Hematopoietic multipotent progenitor cell (in vitro differentiated cells): ENCODE measurements at places on chromosomes 2 and 18. TPM values are rescaled to one million over a fixed set of nuclear protein-coding genes. Genes with fewer than 3 reads are reported as not detected.

The COL4A3 gene
- total RNA-seq: under 0.01 TPM

The TUBA3E gene
- total RNA-seq: not detected

The ANKRD30BL gene
- total RNA-seq: not detected

The EVX2 gene
- not detected for total RNA-seq

The CRYBA2 gene
- total RNA-seq: not detected

The FEZ2 gene
- 11.8 TPM for total RNA-seq

The PMAIP1 gene
- total RNA-seq: 23.4 TPM

The MC2R gene
- total RNA-seq: not detected

The TXNDC2 gene
- not detected for total RNA-seq

GRCh38 chr18:37364237-37364636 lies 201.4 kb downstream of the CELF4 start:
- no peak for DNase-seq

DNA sequence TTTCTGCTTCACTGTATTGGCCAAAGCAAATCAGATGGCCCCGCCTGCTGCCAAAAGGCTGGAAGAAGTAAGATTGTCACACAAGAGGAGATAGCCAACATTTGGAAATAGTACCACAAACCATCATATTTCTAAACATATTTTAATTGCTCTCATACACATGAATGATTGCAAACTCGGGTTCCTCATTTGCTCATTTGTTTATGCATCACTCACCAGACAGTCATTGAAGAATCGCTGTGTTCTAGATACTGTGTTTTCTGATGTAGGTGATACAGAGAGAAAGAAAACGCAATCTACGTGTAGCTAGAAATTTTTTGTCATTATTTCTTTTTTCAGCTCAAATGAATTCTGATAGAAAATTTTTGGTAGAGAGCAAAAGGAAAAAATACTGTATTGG lies 1103.4 kb downstream of the TSN start:
- DNase-seq: no peak

DNA sequence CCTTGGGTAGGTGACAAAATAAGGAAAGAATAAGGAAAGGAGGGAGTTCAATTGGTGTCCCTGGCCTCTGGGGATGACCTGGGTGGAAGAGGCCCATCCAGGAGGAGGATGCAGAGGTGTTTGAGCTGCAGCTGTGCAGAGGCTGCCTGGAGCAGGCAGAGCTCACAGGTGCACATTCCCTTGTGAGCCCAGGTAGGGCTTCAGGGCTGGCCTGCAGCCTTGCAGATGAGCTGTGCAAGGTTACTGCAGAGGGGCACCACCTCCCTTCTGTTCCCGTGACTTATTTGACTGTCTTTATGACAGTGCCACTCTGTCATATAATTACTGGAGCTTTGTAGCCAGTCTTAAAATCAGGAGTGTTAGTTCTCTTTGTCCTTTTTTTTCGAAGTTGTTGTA lies 263.2 kb upstream of the HS6ST1 start:
- no peak for DNase-seq

DNA sequence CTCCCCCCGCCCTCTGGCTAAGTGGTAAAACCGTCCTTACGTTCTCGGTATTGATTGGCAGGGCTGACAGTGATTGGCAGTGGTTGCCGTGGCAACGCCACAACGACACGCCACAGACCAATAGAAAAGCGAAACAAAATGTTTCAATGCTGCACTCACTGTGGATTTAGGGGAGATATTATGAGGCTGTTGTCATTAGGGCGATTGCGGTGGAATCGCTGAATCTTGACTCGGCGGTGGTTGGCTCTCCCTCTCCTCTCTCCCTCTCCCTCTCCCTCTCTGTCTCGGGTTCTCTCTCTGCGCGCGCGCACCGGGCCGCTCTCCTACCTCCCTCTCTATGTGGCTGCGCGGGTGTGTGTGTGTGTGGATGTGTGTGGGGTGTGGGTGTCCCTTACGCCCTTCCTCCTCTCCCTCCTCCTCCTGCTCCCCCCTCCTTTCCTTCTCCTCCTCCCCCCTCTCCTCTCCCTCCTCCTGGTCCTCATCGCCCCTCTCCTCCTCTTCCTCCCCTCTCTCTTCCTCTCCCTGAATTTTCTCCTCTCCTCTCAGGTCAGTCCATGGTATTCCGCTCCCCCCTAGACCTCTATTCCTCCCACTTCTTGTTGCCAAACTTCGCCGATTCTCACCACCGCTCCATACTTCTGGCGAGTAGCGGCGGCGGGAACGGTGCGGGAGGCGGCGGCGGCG lies at the start of gene SIX3:
Gene SIX3 (plus strand): TSS at position 152 of the 684 bp plus-strand sequence. CDS start 403 bp downstream, at position 555.
- DNase-seq: no peak

DNA sequence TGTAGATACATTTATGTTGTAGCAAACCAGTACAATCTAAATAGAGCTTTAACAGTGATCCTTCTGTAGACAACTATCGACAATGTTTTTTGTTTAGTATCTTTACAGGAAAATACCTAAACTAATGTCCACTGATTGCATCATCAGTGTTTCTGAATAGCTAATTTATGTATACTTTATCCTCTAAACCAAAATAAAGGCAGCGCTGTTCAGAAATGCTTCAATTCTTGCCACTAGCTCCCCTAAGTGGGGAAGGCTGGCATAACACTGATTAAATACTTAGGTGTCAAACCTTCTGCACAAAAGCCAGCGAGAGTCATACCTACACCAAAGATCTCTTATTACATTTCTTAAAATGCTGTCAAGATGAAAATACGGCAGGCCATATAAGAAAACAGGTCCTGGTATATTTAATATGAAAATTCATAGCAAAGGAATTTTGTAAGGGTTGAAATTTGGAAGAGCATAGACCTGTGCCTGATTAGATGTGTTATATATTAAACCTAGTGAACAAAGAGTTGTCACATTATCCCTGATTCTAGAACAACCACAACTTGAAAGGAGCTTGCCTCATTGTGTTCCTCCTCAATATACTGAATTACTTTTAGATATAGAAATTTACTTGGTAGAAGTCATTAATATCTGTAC lies 1693.4 kb upstream of the SLC39A10 start:
- peak; percentile 1 for DNase-seq

GRCh38 chr18:70415823-70416488 lies 127.1 kb downstream of the SOCS6 start:
- no peak for DNase-seq

- peak; percentile 16 for DNase-seq
Observed at GRCh38 chr2:224286923-224287322, 115.0 kb downstream of the FAM124B start.

DNA sequence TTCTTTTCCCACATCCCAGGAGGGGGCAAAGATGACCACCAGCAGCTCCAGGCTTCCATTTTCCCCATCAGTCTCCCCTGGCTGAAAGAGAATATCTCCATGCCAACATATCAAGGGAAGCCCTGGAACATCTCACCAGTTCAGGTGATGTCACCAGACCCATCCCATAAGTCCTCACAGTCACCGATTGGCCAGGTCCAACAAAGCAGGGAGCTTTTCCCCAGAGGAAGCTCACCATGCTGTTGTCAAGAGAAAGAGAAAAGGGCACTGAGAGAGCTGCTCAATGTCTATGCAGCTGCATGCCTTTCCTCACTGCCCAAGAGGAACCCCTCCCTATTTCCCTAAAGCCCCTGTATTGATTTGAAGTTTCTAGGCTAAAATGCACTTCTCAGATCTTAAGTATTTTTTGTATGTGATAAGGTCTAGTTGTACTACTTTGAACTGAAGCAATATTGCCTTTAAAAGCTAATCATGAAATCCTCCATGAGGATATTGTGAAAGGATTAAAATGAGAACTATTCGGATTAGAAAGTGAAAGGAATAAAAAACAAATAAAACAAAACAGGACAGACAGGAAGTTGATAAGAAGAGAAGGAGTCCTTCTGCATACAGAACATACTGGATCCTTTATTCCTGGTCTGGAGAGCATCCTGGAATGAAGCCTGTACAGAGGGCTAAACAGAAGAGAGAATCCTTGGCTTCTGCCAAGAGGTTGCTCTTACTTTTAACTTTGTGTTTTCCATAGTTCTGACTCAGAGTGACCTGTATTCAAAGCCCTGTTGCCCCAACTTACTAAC lies 45.2 kb upstream of the CTIF start:
- DNase-seq: no peak

DNA sequence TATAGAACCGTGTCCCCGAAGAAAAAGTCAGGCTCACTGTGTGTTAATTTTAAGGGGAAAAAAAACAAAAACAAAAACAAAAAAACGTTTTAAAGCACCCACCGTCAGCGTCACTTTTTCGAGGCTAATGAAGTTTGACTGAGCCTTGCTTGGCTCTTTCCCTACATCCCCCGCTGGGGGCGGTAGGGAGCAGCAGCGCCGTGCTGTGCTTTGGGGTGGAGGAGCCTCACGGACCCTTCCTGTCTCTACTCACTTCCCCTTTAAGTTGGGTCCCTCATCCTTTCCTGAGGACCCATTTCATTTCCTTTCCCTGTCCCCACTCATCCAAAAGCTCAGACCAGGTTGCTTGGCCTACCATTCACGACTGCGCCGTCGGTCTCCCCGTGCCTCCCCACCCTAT lies 82.8 kb upstream of the RPL31 start:
- no peak for DNase-seq
